ENCODE measurements at places on chromosomes 16 and 17.

DNA sequence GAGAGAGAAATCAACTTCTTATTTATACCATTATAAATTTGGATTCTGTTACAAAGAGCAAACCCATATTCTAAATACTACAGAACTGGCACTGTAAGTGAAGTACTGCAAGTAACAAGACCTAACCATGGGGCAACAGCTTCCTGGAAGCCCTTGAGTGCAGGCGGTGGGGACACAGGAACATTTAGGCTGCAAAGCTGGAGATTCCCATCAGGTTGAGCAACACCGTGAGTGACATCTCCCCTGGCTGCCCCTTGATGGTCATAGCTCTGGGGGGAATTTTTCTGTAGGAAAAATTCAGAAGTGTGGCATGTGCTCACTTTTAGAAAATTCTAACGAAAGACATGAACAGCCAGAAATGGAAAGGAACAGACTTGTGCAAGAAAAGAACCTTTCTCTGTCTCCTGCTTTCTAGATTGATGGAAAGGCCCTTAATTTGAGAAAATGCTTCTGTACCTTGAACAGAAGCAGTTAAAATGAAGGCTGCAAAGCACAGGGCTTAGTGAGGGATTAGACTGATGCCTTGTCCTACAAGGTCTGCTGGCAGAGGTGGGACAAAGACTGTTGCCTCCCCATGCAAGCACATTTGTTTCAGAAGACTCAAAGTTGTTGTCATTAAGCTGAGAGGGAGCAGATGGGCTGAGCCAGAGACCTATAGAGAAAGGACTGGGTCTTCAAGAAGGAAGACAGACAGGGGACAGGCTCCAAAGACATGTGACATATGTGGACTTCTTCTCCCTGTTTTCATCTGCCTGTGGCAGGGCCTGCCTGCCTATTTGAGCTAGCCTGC is 380.8 kb downstream of the SLC39A11 start:
- DNase-seq = no peak

- no peak for DNase-seq
These were observed 13.0 kb downstream of the CA10 start for GRCh38 chr17:52145476-52145875.

GRCh38 chr17:63490329-63490728 is 13.5 kb downstream of the ACE start:
- no peak for DNase-seq

GRCh38 chr16:81891736-81892364 is 112.8 kb downstream of the PLCG2 start:
- DNase-seq = no peak

GRCh38 chr17:48564188-48565021 is 13.7 kb downstream of the HOXB4 start:
- DNase-seq = no peak

DNA sequence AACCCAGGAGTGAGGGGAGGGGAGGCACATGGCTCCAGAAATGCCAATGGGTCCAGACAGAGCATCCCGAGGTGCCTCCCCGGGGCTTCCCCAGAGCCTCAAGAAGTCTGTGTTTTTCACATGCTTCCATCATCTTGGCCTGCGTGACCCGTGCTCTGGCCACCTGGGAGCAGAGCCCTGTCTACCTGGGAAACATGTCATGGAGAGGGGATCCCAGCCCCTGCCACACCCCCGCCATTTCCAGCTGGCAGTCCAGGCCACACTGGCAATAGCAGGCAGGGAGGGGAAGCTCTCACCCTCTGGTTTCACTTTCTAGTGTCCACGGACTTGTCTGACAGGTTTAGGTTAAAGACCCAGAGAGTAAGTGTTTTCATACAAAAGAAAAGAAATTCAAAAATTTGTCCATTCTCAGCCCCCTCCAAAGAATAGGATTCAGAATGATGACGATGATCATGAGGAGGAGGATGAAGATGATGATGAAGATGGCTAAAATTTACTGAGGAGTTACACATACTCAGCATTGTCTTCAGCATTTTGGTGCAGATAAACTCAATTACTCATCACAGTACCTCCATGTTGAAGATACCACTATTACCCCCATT is 9.0 kb downstream of the SMIM5 start:
- DNase-seq = no peak

DNA sequence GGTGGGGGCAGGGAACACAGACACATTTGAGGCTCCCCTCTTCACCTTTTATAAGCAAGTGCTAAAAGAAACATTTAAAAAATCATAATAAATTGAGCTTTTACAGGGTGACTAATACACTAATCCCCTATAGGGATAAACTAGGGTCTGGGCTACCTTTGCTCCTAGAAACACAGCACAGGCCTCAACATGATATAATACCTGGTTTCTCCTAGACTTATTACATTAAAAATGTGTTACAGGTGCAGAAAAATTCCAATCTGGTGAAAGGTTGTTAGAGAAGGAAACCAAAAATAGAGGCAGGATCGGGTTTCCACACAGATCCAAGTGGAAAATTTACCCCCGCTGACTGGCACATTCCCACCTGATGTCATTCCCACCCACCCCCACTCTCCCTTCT is 124.7 kb upstream of the NOG start:
- DNase-seq = no peak

GRCh38 chr17:32258383-32259140 is 7.1 kb upstream of the RHBDL3 start:
- no peak for DNase-seq

DNA sequence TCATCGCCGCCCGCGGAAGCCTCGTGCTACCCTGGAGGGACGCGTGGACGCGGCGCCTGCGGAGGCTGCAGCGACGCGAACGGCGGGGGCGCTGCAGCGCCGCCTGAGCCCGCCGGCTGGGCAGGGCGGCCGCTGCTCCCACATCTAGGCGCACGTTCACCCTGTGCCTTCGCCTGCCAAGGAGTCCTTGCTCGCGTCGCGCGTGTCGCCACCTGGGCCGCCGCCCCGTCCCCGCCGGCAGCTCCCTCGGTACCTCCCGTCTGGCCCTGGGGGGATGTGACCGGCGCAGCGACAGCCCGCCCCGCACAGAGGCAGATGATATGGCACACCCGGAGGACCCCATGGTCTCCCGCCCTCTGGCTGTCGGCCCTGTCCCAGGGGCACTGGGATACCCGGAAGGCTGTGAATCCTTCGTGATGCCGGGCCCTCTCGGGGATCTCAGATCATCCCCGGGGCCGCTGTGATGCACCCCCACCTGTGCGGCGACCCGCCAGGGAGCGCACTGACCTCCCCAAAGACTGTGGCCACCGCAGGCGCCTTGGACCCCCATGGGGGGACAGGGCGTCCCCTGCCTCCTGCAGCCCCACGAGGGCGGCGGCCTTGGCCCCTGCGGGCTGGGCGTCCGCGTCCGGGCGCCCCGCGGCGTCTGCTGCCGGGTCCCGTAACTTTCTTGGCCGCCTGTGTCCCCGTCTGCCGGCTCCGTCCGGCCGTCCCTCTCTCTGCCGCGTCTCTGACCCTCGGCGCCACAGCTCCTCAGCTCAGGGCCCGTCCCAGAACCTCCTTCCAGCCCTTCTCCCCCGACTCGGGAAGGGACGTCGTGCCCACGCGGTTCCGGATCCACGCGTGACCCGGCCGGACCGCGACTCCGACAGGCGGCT is 689 bp upstream of the TBC1D24 start:
- no peak for DNase-seq

DNA sequence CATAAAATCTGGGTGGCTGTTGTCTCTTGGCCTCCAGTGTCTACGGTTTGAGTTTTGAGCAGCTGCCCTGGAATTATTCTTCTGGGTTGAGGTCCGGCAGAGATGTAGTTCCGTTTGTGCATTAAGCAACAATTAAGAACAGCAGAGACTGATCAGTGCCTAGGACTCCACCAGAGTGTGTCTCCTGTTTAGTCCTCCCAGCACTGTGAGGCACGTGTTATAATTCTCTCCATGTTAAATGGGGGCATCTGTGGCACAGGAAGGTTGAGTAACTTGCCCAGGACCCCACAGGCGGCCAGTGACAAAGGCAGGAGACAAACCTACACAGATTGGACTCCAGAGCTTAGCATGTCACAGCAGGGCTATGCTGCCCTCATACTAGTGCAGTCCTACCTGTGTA is 225.1 kb downstream of the CBLN1 start:
- DNase-seq = no peak

GRCh38 chr17:16419929-16420271 is 4.5 kb downstream of the TRPV2 start:
- DNase-seq = no peak

- DNase-seq = no peak
These were observed 14.6 kb downstream of the MYO15A start for GRCh38 chr17:18122990-18123753.

GRCh38 chr16:50273888-50274325 is 7.6 kb downstream of the ADCY7 start:
- DNase-seq = no peak

GRCh38 chr16:2912330-2913199 is 834 bp downstream of the FLYWCH1 start:
- no peak for DNase-seq

DNA sequence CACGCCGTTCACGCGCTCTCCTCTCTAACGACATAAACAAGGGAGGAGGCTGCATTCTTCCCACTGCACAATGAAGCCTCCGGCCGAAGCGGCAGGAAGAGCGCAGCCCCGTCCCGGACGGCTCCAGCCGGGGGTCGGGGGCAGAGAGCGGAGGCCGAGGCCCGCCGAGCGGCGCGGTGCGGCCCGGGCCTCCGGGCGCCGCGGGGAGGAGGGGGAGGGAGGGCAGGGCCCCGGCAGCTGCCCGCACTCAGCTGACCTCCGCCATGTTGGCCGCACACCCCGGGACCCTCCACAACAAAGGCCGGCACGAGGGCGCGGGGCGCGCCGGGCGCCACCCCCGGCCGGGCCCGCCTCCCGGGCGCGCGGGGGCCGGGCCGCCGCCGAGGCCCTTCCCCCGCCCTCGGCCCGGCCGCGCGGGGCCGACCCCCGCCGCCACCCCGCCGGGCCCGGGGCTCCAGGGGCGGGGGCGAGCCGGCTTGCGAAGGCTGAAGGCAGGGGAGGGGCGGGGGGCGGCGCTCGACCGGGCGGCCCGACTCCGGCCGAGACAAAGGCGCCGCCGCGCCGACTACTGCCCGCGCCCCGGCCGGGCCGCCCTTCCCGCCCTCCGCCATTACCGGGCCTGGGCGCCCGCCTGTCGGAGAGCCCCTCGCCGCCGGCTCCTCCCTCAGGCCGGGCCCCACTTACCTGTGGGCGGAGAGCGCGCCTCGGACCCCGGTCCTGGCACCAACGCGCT is 527 bp downstream of the SIAH1 start:
- no peak for DNase-seq

Measured in LNCaP clone FGC (cell line).